ENCODE measurements at places on chromosomes 2 and 18.
A peak's percentile ranks its signal among the peaks of the same experiment; 100 is the strongest.

- DNase-seq = no peak
Observed at GRCh38 chr2:118222672-118223421, 134.6 kb downstream of the INSIG2 start.

- no peak for DNase-seq
Observed at GRCh38 chr2:45074713-45075112, 65.5 kb upstream of the SIX2 start.

GRCh38 chr2:42312106-42312505 lies 48.9 kb downstream of the COX7A2L start:
- DNase-seq = peak; percentile 5

DNA sequence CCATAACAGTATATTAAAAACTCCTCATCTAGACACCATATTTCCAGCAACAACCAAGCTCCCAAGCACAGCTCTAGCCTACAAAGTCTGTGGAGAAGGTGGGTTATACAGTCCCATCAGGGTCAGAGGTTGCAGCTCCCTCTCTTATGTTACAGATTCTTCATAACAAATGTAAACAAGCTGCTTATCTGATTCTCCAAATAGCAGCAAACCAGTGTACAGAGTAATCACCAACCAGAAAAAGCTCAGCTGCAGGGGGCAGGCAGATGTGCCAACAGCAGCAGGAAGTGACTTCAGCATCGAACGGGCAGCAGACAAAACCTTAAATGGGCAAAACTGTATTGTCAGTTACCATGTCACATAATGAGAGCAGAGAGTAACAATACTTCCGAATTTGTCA lies 52.9 kb upstream of the NABP1 start:
- no peak for DNase-seq

- DNase-seq = no peak
Observed at GRCh38 chr2:146413086-146413610, 1431.7 kb upstream of the ACVR2A start.

DNA sequence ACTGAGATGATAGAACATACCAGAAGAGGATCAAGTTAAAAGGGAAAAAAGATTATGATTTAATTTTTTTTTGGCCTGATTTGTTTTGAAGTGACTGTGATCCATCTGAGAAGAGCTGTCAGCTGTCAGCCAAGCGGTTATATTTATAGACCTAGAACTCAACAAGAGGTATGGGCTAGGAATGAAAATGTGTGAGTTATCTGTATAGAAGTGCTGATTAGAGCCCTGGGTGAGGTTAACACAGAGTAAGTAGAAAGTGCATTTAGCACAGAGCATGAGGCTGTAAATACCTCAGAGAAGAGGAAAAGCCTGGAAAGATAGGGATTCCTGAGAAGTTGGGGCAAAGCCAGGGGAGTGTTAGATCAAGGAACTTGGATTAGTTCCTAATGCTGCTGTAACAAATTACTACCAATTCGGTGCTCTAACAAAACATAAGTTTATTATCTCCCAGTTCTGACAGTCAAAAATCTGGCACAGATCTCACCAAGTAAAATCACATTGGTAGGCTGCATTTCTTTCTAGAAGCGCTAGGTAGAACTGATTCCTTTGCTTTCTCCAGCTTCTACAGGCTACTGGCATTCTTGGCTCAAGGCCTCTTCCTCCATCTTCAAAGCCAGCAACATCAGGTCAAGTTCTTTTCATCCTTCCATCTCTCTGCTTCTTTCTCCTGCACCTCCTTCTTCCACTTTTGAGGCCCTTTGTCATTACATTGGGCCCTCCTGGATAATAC lies 197.4 kb upstream of the SPHKAP start:
- no peak for DNase-seq

GRCh38 chr2:229297247-229297646 lies 26.2 kb upstream of the PID1 start:
- no peak for DNase-seq

DNA sequence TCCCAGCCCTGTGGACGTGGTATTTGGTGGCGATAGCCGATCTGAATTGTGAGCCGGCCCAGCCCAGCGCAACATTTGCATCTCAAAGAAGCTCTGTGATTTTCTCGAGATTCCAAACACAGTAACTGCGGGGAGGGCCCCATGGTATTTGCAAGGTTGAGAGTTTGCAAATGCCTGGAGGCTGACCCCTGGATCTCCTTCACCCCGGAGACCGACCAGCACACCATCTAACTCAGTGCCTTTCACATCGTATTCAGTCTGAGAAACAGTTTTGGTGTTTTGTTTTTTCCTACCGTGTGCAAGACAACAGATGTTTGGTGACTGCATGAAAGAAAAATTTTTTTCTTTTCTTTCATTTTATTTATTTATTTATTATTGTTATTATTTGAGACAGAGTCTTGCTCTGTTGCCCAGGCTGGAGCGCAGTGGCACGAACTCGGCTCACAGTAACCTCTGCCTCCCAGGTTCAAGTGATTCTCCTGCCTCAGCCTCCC lies 40.3 kb downstream of the MYCN start:
- DNase-seq = no peak

DNA sequence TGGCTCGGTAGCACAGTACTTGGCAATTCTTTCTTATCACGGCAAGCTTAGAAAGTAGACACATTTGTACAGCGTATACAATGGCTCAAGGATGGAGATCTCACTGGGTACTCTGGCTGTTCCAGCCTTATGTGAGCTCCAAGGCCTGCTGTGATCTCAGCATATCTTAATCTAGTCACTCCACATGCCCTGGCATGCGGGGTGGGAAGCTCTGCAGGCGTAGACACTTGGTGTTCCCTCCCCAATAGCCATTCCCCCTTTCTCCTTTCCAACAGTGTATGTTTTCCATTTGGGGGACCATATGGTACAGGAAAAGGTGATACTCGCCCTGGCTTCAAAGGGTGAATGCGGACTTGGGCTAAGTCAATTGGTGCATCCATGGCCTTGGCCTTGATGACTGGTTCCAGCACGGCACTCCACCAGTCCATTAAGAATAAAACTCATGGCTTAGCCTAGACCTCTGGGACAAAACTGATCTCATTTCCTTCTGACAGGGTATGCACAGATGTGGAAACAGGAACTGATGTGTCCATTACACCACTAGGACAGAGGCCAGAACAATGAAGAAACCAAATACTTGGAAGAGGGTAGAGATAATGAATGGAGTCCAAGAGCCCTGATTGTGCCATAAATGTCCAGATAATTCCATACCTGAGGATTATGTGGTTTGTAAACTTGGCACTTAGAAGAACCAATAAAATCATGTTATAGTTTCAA lies 28.4 kb downstream of the TGIF1 start:
- DNase-seq = no peak

DNA sequence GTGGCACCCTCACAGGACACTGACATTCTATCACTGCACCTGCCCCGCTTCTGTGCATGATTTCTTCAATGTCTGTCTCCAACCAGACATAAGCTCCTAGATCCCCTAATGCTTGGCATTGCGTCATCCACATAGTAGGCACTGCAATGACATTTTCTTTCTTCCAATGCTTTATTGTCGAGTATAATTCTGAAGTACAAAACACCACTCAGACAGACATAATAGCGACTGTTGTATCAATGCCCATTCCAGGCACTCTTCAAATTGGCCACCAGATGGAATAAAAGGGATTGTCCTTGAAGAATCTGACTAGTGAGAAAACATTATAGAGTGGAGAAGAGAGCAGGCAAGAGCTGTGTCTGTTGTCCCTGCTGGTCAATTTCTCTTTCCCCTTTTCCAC lies 89.0 kb downstream of the LPIN1 start:
- DNase-seq = no peak

DNA sequence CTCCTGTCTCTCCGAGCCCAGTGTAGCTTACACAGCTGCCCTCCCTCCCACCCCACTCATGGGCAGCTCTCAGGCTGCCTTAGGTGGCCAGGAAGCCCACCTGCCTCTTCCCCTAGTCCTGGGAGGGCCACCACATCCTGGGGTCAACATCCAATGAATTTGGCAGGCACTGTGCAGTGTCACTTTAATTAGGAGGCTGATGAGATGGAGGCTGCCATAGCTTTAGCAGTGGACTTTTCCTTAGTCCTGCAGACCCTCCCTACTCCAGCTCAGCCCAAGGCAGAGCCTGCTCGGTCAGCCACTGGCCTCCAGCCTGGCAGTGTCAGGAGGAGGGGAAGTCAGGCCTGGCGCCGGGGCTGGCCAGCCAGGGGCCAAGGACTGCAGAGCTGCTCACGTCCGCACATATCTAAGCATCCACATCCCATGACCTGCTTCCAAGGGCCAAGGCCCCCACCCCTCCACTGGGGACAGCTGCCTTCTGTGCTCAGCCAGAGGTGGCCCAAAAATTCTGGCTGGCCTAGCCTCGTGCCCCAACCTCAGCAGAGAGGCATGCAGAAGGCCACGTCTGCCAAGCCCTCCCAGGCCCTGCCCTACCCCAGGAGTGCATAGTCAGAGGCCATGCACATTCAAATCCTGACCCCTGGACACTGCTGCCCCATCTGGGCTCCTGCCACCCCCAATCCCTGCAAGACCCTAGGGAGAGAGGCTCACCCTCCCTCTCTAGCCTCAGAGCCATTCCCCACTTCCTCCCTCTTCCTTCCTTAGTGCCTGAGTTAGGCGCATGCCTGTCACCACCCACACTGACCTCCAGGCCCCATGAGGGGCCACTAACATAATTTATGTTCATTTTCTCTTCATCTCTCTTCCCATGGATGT lies 33.1 kb downstream of the ADRA2B start:
- DNase-seq = no peak

GRCh38 chr2:54859997-54860701 lies 136.7 kb downstream of the EML6 start:
- DNase-seq = peak; percentile 13

DNA sequence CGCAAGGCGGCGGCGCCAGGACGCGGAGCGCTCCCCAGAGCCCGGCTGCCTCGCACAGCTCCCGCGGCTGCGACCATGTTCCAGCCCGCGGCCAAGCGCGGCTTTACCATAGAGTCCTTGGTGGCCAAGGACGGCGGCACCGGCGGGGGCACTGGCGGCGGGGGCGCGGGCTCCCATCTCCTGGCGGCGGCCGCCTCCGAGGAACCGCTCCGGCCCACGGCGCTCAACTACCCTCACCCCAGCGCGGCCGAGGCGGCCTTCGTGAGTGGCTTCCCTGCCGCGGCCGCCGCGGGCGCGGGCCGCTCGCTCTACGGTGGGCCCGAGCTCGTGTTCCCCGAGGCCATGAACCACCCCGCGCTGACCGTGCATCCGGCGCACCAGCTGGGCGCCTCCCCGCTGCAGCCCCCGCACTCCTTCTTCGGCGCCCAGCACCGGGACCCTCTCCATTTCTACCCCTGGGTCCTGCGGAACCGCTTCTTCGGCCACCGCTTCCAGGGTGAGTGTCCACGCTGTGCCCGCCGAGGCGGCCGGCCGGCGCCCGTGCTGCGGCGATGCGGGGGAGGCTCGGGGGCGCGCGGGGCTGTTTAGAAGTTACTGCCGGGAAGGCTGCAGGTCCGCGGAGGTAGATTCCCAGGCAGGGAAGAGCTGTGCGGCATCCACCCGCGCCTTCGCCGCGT lies 696 bp downstream of the EMX1 start:
- no peak for DNase-seq

GRCh38 chr2:105937498-105938097 lies 192.9 kb downstream of the NCK2 start:
- no peak for DNase-seq

DNA sequence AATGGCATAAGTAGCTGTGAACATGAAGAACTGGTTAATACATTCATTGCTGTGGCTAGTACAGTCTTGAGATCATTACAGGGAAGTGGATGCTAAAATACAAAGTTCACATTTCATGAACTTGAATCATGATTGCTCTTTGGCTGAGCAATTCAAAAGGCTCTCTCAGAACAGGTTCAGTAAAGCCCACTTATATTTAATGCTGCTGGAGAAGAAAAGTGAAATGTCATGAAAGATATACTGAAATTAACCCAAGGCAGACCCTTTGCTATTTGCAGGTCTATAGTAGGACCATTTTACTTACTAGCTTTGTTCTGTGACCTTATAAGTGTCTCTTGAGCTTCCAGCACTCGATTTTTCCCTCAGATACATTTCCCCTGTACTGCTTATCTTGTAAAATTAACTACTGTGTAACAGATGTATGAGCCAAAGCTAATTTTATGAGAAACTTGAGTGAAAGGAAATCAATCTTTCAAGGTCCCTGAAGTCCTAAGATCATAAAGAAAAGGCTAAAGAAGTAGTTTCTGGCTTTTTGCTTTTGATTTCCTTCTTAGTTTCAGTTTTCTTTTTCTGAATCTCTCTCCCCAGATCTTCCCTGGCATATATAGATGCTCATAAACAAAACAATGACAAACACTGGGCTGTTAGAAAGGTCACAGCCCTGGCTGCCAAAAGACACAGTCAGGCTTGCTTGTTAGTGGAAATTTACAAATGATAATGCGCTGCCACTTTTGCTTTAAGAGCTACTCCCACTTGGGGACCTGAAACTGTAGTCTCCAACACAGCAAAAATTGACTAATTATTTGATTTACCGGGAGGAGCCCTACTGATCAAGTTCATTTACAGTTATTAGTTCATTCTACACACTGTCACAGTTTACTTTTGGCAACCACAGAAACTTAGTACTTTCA lies 132.7 kb upstream of the XPO1 start:
- DNase-seq = no peak

GRCh38 chr2:232444409-232445148 lies 11.4 kb upstream of the ALPI start:
- DNase-seq = peak; percentile 52

- DNase-seq = no peak
Observed at GRCh38 chr18:35624146-35624545, 42.6 kb downstream of the GALNT1 start.

- no peak for DNase-seq
Observed at GRCh38 chr2:217942731-217943335, 60.0 kb downstream of the TNS1 start.

DNA sequence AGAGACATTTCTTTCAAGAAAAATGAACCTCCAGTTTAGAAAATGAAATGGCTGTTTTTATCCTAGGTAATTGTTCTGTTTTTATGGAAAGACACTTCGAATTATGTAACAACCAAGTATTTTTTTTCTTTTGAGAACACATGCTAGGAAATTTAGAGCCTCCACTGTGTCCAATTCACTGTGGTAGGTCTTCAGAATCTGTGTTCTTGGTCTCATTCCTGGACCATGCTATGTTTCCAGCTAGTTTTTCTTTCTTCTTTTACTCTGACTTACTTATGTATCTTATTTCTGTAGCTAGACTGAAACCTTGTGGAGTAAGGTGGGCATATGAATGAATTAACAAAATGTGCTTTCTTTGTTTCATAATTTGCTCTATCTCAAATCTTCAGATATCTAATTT lies 391.7 kb upstream of the KLHL29 start:
- no peak for DNase-seq

Measured in RWPE1 (cell line).